Stimulated activated CD4-positive, alpha-beta T cell treated with anti-CD3 and anti-CD28 coated beads, Interleukin-4, amount 100 ng/mL, for 4 hours (primary cell): ENCODE measurements at places on chromosomes 3 and 15.

GRCh38 chr3:31723701-31724100, 191.0 kb downstream of the STT3B start:
- no peak for DNase-seq

- no peak for DNase-seq
Measured at GRCh38 chr3:160748787-160749186, 7.2 kb upstream of the PPM1L start.

- no peak for DNase-seq
Measured at GRCh38 chr3:56860939-56861338, 59.2 kb upstream of the ARHGEF3 start.

DNA sequence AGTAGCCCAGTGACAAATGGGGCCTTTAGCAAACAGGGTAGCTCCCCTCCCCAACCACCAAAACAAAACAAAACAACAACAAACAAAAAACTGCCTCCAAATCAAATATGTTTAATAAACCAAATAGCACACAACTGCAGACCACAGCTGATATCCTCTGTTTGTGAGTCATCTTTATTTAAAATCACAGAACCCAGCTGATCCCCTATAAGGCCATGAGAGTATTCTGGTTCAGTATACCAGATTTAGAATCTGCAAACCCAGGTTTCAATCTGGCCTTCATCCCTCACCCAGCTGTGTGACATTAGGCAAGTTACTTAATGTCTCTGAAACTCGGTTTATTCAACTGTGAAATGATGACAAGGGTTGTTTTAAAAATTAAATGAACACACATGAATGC, 124.5 kb downstream of the SUCLG2 start:
- DNase-seq = no peak

GRCh38 chr3:69322158-69322509, 63.8 kb downstream of the FRMD4B start:
- no peak for DNase-seq

- no peak for DNase-seq
Measured at GRCh38 chr15:38128921-38129320, 123.7 kb upstream of the SPRED1 start.
